Naive thymus-derived CD4-positive, alpha-beta T cell (primary cell): ENCODE measurements at places on chromosomes 4 and X. TPM values are rescaled to one million over a fixed set of nuclear protein-coding genes. Genes with fewer than 3 reads are reported as not detected.

- no peaks in the 10 kb centered on the region for H3K4me1 ChIP-seq
- no peaks in the 10 kb centered on the region for H3K27me3 ChIP-seq
- no peak overlapping the region for H3K27ac ChIP-seq
- no peaks in the 10 kb centered on the region for H3K36me3 ChIP-seq
Observed at GRCh38 chr4:171025776-171026175, 787.4 kb upstream of the GALNTL6 start.

DNA sequence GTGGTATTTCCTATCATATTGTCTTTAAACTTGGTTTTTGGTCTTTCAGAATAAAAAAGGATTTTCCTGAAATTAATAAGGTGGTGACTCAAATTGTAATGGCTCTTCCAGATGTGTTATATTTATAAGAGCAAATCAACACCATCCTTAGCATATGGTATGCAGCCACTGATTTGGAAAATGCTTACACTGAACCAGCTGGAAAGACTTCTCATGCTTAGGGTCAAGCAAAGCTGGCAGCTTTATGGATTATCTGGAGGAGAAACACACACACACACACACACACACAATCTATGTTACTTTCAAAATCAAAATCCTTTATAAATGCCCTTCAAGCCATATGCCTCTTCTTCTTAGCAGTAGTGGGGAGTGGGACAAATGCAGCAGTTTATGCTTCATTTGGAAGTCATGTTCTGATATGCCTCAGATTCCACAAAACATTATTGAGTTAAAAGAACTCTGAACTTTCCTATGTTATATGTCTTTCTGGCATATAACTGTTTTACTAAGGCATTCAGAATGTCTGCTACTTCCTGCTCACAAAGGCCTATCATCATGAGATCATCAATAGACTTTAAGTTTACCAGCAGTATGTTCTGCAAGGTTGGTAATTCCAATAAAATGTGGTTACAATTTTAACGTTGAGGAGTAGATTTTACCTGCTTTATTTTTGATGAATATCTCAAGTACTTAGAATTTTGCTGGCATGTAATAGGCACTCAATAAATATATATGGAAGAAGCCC, 72.9 kb upstream of the PRDM5 start:
- H3K27ac ChIP-seq: no peak overlapping the region
- H3K4me1 ChIP-seq: peaks cover 10% of the 10 kb centered on the region
- no peaks in the 10 kb centered on the region for H3K36me3 ChIP-seq
- no peaks in the 10 kb centered on the region for H3K27me3 ChIP-seq

GRCh38 chr4:139851639-139852038, 186.0 kb downstream of the MGST2 start:
- no peaks in the 10 kb centered on the region for H3K36me3 ChIP-seq
- no peaks in the 10 kb centered on the region for H3K27me3 ChIP-seq

DNA sequence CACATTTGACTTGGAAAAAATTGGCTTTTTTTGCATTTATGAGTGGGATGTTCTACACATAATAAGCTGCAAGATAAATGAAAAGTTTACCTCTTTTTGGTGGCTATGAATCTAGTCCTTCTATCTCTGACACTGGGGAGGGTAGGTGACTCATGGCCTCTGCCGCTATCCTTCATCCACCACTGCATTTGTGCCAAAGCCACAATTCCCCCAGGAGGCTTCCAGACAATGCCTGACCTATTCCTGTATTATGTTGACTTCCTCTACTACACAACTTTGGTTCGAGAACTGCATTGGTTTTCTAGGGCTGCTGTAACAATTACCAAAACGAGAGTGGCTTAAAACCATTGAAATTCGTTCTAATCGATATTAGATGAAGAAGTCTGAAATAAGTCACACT, 245.6 kb downstream of the TRAM1L1 start:
- no peaks in the 10 kb centered on the region for H3K27me3 ChIP-seq
- no peaks in the 10 kb centered on the region for H3K4me1 ChIP-seq

DNA sequence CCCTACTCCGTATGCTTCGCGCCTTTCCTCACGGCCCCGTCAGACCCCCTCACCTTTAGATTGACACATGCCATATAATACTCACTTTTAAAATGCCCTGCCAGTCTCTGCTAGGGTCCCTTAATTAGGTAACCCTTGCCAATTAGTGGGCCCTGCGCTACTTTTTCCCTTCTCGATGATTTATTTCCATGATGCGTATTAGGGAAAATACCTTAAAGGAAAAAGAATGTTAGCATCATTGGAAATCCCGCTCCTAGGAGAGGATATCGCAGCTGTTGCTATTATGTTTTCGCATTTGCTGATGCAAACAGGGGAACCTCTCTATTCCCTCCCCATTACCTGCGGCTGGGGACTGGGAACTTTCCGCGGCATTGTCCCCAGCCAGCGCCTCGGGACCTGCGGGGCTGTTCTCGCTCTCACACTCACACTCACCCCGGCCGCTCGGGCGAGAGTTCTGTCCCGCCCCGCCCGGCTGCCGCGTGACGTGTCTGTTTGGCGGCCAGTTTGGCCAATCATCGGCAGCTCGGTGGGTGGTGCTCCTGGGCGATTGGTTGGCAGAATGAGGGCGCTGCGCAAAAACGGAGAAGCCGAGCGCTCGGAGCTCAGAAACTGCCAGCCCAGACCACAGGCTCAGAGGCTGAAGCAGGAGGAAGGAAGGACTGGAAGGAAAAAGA, at the start of gene PCDH10:
Gene PCDH10 (plus strand): TSS at position 605 of the 674 bp plus-strand sequence. CDS start 847 bp downstream, outside the sequence.
- H3K4me1 ChIP-seq: no peaks in the 10 kb centered on the region
- H3K4me3 ChIP-seq: no peak within 1 kb of the TSS
- H3K27ac ChIP-seq: no peak within 1 kb of the TSS
- no peaks in the 10 kb centered on the region for H3K27me3 ChIP-seq
- H3K36me3 ChIP-seq: no peaks in the 10 kb centered on the region

DNA sequence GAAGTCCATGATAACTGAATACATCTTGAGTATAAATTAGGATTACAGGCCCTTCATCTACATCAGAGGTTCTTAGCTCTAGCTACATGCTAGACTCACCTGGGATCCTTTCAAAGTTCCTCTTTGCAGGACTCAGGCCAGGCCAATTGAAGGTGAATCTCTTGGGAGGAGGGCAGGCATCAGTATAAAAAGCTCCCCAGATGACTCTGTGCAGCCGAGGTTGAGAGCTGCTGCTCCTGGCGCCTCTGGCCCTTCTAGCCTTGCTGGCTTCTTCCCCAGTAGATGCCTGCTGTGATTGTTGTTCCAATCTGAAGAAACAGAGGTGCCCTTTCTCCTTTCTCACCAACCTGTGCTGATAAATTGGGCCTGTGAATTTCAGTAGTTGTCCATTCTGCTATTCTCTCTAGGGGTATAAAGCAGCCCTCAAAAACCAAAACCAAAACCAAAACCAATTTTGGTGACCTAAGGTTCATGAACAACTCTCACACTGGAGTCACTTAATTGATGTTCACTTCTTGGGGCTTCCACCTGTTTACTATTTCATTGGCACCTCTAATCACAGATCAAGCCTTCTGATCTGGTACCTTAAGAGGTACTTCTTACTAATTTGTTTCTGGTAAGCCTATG, 78.7 kb downstream of the SUPT20HL2 start:
- H3K27me3 ChIP-seq: no peaks in the 10 kb centered on the region
- H3K27ac ChIP-seq: no peak overlapping the region
- no peak for DNase-seq

DNA sequence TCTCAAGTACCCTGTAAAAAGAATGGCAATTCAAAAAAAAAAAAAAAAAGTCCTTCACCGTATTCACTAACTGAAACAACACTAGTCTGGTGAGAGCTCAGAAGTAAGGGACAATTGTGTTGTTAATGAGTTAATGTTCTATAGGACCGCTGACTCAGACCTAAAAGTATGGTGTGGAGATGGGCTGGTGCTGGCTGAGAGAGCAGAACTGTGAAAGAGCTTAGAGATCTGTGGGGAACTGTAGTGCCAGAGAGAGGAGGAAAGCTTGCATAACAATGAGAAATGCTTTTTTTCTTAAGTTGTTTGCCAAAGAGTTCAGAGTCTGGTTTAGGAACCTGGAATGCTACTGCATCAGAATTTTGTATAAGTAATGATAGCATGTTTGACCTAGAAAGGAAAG, 65.1 kb downstream of the LHFPL1 start:
- H3K36me3 ChIP-seq: no peaks in the 10 kb centered on the region
- no peak overlapping the region for H3K4me3 ChIP-seq
- H3K27ac ChIP-seq: no peak overlapping the region
- no peaks in the 10 kb centered on the region for H3K27me3 ChIP-seq
- DNase-seq: no peak

- H3K27ac ChIP-seq: peak overlapping the region; percentile 93
- DNase-seq: peak; percentile 32
- no peaks in the 10 kb centered on the region for H3K36me3 ChIP-seq
- H3K4me3 ChIP-seq: peak overlapping the region; percentile 97
Observed at GRCh38 chr4:113760094-113760794, 1.3 kb downstream of the CAMK2D start.

- no peak overlapping the region for H3K4me3 ChIP-seq
- no peak for DNase-seq
- no peaks in the 10 kb centered on the region for H3K27me3 ChIP-seq
- no peak overlapping the region for H3K27ac ChIP-seq
- no peaks in the 10 kb centered on the region for H3K36me3 ChIP-seq
Observed at GRCh38 chr4:175386776-175387507, 425.1 kb downstream of the GPM6A start.

DNA sequence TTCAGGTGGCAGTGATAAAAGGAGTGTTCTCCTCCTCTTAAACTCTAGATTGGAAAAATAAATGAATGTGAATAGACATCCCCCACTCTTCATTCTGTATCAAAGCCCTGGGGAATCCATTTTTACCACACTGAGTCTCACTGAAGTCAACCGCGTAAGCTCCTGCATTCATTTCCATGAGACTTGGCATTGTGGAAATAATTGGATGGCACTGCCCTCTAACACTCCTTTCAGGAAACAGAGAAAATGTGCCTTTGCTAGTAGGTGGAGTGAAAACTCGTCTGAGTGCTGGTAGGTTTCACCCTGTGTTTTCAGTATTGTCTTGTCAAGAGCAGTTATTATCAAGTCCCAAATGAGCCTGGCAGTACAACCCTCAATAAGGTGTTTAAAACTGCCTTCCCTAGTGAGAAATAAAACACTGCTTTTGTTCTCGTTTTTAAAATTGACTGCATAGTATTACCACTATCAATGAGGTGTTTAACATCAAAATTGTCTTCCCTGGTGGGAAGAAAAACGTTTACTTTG, 9.7 kb upstream of the CDKN2AIP start:
- H3K27me3 ChIP-seq: no peaks in the 10 kb centered on the region
- DNase-seq: no peak
- H3K27ac ChIP-seq: no peak overlapping the region
- no peak overlapping the region for H3K4me3 ChIP-seq
- peaks cover 31% of the 10 kb centered on the region for H3K4me1 ChIP-seq

- no peak overlapping the region for H3K27ac ChIP-seq
- no peak for DNase-seq
- no peaks in the 10 kb centered on the region for H3K36me3 ChIP-seq
- no peaks in the 10 kb centered on the region for H3K4me1 ChIP-seq
- H3K27me3 ChIP-seq: no peaks in the 10 kb centered on the region
- no peak overlapping the region for H3K4me3 ChIP-seq
Observed at GRCh38 chr4:63459329-63459728, 949.9 kb downstream of the TECRL start.

- no peak for DNase-seq
- H3K27ac ChIP-seq: no peak overlapping the region
- H3K27me3 ChIP-seq: no peaks in the 10 kb centered on the region
- H3K4me1 ChIP-seq: no peaks in the 10 kb centered on the region
- no peaks in the 10 kb centered on the region for H3K36me3 ChIP-seq
Observed at GRCh38 chr4:125115476-125115875, 199.3 kb upstream of the FAT4 start.

DNA sequence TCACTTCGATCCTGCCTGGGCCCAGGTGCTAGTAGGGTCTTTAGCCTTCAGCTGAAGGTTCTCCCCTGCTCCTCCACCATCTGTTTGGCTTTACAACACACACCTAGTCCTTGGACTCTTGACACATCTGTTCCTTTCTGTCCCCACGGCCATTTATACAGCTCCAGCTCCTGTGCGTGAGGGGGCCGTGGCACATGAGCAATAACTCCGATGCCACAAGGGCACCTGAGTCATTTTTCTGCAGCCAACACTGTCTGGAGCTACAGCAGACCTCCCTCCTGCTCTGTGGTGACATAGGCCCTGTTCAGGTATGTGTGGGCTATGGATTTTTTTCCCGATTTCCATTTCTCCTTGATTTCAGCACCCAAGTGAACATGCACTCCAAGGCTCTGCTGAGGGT, 44.7 kb upstream of the BCOR start:
- H3K4me3 ChIP-seq: no peak overlapping the region
- no peaks in the 10 kb centered on the region for H3K27me3 ChIP-seq
- H3K4me1 ChIP-seq: peaks cover 11% of the 10 kb centered on the region
- H3K27ac ChIP-seq: no peak overlapping the region

- no peaks in the 10 kb centered on the region for H3K4me1 ChIP-seq
- H3K4me3 ChIP-seq: no peak overlapping the region
- H3K27me3 ChIP-seq: peaks cover 2% of the 10 kb centered on the region
- no peaks in the 10 kb centered on the region for H3K36me3 ChIP-seq
Observed at GRCh38 chr4:101655005-101655404, 135.5 kb upstream of the BANK1 start.

- no peaks in the 10 kb centered on the region for H3K27me3 ChIP-seq
- H3K36me3 ChIP-seq: no peaks in the 10 kb centered on the region
- no peaks in the 10 kb centered on the region for H3K4me1 ChIP-seq
- no peak for DNase-seq
- no peak overlapping the region for H3K27ac ChIP-seq
Observed at GRCh38 chr4:76283900-76284299, 22.6 kb upstream of the STBD1 start.

DNA sequence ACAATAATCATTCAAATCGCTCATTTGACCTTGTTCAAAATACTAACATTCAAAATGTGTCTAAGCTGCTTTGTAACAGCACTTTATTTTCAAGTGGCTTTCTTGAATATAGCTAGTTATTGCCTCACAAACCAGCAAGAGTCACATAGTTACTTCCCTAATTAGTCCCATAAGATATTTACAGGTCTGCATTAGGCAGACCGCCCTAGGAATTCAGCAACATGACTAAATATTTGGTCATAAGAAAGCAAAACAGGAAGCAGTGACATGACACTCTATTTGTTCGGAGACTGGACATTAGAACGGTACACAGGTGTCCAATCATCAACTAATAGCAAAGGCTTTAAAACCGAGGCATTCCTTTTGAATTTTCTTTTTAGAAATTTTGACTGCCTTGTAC, 262.0 kb downstream of the COL25A1 start:
- no peak overlapping the region for H3K27ac ChIP-seq
- H3K27me3 ChIP-seq: no peaks in the 10 kb centered on the region
- no peaks in the 10 kb centered on the region for H3K4me1 ChIP-seq

Gene BEND2
- 0.07 TPM for total RNA-seq

Gene RBM41
- 27.9 TPM for total RNA-seq

Gene S100G
- total RNA-seq: not detected

Gene AKAP14
- total RNA-seq: not detected
